ENCODE measurements at places on chromosomes 7 and 10.
A peak's percentile ranks its signal among the peaks of the same experiment; 100 is the strongest.

- DNase-seq, result no peak
Measured at GRCh38 chr10:47160261-47160908, 139.6 kb upstream of the GDF10 start.

DNA sequence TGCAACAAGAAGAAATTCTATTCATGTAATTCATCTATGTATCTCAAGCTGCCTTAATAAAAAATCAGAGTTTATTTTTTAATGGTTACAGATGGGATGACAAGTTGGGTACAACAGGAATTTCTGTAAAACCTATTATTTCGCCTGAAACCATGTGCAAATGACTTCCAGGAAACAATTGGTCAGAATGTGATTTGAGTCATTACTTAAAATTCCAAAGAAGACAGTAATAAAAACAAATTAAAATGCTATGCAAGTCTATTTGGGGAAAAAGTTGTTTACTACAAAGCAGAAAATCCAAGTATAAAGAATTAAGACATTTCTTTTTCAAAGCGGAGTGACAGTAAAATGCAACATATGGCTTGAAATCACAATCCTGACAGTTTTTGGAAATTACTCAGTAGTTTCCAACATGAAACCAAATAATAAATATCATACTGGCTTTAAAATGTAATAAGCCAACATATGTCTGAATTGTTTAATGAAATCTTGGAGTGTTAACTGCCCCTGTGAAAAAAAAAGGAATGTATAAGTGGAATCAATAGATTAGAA lies 41.5 kb upstream of the SEMA3C start:
- peak; percentile 65 for DNase-seq

GRCh38 chr10:773562-774161 lies 84.2 kb upstream of the DIP2C start:
- no peak for DNase-seq

DNA sequence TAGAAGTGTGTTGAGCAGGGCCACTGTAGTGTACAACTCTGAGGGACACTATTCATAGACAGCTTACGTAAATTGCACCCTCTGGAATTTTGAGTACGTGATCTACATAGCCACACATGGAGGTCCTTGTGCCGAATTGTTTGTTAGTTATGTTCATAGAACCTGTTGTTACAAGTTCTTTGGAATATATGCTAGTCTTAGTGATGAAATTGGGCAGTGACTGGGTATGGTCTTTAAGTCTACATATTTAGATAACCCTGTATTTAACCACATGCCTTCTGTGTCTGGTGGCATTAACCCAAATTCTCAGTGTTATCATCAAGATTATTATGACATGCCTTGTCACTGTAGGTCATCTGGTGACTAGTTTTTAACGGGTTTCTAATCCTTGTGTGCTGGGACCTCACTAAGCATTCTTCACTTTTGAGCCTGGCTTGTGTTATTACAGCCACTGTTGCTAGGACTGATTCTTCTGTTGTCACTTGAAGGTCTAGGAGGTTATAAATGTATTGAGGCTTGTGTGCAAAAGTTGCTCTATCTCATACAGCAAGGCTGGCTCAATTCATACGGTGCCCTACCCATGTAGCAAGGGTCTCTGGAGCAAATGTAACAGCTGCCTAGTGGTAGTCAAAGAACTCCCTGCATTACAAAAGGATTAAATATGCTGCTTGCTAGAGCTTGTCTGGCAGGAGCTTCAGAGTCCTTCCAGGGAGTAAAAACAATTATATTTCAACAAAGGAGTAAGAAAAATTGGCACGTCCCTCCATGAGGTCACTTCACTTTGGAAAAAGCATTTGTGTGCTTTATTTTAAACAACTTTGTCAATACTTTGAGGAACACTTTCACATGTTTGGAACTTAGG lies 65.4 kb downstream of the CDK14 start:
- DNase-seq, result no peak

DNA sequence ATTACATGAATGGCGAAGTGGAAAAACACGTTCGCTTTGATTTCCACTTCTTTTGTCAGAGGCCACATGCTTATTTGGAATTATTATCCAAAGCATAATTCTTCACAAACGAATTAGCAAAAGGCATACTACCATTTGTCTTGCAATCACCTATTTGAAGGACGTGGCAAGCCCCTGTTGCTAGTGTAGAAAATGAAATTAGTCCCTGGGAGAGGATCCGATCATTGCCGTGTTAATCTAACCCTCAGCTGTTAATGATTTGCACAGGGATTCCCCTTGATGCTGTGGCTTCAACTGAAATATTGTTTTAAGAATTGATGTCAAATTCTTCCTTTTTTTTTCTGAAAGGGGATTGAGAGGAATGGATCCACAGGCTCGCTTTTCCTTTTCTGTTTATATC lies 4.6 kb downstream of the AGMO start:
- DNase-seq, result no peak

GRCh38 chr10:44759122-44759521 lies 152.0 kb upstream of the TMEM72 start:
- DNase-seq, result no peak

- DNase-seq, result peak; percentile 4
Measured at GRCh38 chr7:95190515-95190914, 133.8 kb downstream of the PON1 start.

GRCh38 chr10:130231251-130231741 lies 95.1 kb downstream of the GLRX3 start:
- no peak for DNase-seq

DNA sequence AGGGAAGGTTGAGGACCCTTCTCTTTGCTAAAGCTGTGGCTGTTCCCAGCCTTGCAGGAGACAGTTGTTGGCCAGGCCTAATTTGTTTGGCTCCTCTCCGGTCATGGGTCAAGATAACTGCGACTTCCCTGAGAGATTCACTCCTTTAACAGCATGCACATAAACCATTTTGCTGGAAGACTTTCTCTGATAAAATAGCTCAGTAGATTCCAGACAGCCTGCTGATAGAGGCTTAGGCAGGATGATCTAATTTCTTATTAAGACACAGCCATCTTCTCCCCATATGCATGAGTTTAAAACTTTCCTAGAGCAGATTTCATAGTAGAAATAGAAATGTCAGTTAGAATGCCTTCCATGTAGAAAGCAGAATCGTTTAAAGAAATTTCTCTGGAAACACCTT lies 181.9 kb downstream of the WNT2 start:
- no peak for DNase-seq

- no peak for DNase-seq
Measured at GRCh38 chr7:136925556-136925955, 57.1 kb downstream of the CHRM2 start.

DNA sequence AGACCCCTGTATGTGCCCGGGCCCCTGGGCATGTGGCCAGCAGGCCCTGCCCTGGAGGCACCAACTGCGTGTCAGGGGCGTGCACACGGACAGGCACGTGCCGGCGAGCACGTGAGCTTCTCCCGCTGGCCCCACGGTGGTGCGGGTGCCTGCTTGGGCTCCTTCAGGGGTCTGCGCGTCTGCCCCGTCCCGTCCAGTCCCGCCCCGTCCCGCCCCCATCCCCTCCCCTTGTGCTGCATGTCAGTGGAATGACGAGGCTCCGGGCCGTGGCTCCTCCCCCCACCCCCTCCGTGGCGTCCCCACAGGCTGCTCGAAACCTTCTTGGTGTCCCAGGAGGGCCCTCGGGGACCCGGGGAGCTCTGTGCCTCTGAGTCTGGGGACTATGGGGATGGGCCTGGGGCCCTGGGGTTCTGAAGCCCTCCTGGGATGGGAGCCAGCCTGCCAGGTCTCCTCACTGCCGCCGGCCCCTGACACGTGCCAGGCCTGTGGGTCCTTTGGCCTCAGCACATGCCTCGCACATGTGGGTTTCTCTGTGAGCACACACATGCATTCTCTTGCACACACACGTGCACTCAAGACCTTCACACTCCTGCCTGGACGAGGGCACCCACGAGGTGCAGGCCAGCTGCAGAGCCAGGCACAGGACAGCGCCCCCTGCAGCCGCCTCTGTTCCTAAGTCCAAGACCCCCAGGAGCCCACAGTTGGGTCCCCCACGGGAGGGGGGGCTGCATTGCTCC lies 27.5 kb upstream of the AMZ1 start:
- DNase-seq, result no peak

DNA sequence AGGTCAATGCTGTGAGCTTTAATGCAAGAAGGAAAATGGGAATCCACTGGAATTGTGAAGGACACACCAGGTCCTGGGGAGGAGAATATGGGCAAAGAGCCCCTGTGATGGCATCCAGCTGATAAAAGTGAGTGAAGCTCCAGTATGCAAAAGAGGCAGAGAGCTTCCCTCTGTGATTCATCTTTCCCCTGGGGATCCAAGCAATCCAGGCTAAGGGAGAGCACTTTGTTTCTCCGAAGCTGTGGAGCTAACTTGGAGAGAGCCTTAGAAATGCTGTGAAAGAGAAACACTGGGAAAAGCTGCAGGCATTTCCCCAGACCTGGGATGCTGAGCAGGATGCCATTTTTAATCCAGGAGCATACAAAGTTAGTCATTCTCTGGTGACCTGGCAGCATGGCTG lies 489.5 kb downstream of the SH2D4B start:
- no peak for DNase-seq

DNA sequence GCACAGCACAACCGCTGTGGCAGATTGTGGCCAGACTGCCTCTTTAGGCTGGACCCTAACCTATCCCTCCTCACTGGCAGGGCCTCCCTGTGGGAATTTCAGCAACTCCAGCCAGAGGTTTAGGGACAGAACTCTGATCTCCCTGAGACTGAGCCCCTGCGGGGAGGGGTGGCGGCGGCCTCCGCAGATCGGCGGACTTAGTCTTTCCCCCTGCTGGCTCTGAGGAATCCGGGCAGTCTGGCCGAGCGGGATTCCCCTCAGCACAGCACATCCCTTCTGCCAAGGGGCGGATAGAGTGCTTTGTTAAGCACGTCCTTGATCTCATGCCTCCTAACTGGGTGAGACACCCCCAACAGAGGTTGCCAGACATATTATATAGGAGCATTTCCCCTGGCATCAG lies 224.2 kb upstream of the NPY start:
- no peak for DNase-seq

Data from EL (cell line).